ENCODE measurements at places on chromosomes 6 and 20.

GRCh38 chr6:9412951-9413559, 977.7 kb upstream of the SLC35B3 start:
- DNase-seq, result peak; percentile 24

GRCh38 chr20:9588706-9589105, 74.3 kb downstream of the LAMP5 start:
- DNase-seq, result no peak

DNA sequence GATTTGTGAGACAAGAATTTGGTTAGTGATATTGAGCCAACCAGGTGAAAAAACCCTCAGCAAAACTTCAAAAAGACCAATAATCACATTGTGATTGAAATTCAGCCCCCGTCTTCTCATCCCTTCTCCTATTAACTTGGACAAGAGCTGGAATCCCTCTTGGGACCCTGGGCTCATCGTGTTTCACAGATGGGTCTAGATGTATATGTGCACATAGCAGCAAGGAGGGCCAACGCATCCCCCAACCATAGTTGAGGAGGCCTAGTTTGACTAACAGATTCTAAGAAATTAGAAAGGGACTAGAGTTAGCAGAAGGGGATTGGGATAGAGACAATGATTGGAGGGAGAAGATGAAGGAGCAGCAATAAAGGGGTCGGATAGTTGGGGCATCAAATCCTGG, 19.8 kb upstream of the LRFN2 start:
- no peak for DNase-seq

GRCh38 chr20:49712646-49712995, 1.1 kb downstream of the B4GALT5 start:
- DNase-seq, result no peak

DNA sequence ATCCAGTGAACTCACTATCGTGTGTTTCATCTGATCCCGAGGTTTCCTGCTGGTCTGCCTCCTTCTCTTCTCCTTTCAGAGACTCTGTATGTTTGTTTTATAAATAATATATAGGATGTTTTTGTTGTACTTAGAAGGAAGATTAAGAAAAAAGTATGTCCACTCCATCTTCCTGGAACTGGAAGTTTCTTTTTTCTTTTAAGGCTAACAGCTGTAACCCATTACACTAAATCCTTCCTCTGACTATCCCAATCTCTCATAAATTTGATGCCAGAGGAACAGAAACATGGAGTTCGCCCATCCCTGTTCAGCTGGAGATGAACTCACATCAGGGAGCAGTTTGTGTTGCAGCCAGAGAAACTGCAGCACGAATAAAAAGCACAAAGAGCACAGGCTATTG, 20.7 kb downstream of the RIPK1 start:
- no peak for DNase-seq

GRCh38 chr6:166400181-166400580, 17.4 kb upstream of the MPC1 start:
- DNase-seq, result no peak

- DNase-seq, result peak; percentile 18
Measured at GRCh38 chr20:45095805-45096238, 5.1 kb downstream of the KCNS1 start.

DNA sequence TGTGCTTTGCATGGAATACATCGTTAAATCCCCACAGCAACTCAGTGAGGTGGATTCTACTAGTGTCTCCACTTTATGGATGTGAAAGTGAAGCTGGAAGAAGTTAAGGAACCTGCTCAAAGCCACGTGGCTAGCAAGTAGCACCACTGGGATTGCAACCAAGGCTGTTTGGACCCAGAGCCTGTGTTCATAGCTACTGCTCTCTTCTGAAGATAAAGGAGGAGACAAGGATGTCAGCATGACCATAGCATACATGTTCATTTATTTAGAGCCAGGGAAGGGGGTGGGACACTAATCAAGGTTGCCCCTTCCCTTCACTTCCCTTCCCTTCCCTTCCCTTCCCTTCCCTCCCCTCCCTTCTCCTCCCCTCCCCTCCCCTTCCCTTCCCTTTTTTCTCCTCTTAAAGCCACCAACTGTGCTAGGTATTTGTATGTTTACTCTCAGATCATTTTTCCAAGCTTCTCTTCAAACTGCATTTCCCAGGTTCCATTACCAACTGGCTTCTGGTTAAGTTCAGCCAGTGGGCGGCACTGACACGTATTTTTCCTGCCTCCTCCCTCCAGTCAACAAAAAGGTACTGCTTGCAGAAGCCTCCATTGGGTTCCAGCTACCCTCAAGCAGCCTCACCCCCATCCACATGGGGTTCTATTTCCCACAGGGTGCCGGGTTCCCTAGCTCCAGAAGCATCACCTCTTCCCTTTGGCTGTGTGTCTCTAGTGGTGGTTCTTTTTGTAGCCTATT, 134.9 kb downstream of the BCAS1 start:
- no peak for DNase-seq

DNA sequence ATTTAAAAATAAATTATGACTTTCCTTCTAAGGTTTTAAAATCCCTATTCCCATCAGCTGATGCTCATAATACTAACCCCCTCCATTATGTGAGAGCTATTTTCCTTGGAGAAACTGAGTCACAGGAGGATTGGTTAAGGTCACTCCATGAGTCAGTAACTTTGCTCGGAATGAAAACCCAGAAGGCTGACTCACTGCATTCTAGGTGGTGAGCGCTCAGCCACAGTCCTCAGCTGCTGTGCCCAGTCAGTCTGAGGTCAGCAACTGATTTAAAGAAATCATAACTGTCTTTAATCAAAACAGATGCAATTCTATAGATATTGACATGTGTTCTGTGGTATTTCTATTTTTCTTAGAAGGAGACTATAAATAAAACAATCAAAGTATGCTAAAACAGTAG, 359.2 kb downstream of the GJA1 start:
- DNase-seq, result no peak

- no peak for DNase-seq
Measured at GRCh38 chr20:56760610-56761009, 131.5 kb downstream of the TFAP2C start.

DNA sequence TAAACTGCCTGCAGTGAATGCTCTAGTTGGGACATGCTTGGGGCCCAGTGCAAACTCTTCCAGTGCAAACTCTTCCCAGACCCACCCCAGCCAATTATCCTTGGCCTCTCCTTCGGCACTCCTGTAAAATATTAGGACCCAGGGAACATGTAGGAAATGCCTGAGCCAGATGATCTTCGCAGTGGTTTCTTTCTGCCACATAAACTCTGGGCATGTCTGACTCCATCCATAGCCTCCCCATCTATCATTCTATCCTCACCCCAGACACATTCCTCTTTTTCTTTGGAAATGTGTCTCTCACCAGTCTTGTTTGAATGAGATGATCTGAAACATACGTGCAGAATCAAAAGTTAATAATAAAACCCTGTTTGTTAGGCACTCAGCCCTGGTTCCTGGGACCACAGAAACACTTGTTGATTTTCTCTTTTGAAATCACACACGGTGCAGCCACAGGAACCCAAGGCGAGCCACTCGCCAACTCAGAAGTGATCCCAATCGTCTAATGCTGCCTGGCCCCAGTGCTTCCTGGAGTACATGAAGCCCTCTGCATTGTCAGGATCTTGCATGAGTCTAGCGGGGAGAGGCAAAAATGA, 108.9 kb upstream of the CST7 start:
- DNase-seq, result no peak

DNA sequence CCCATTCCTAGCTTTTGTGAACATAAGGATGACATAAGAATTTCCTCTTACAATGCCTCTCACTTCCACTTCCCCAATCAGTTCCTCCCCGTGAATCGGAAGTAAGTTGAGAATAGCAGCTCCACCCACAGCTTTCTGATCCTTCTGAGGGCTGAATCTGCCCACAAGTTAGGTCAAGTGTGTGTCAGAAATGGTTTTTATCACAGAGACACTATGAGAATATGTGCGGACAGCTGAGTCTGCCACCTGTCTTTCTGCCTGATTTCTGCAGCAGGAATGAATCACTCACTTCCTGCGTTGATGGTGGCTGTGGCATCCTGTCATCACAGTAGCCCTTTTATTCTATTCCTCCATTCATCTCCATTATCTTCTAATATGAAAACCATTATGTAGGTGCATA, 70.2 kb downstream of the RIN2 start:
- no peak for DNase-seq

DNA sequence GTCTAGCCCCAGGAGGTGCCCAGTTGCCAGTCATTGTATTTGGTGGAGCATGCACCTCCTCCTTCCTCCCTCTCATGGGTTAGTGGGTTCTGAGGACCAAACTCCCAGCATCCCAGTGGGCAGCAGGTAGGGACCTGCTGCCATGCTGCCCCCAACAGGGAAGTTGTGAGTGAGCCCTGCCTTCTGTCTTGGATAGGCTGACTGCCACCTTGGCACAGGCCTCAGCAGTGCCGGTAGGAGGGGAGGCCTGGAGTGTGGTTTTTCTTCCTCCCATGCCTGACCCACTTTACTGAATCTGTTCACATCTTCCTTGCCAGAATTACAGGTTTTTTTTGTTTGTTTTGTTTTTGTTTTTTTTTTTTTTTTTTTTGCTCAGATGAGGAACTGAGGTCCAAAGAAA, 24.5 kb downstream of the PLCG1 start:
- no peak for DNase-seq

DNA sequence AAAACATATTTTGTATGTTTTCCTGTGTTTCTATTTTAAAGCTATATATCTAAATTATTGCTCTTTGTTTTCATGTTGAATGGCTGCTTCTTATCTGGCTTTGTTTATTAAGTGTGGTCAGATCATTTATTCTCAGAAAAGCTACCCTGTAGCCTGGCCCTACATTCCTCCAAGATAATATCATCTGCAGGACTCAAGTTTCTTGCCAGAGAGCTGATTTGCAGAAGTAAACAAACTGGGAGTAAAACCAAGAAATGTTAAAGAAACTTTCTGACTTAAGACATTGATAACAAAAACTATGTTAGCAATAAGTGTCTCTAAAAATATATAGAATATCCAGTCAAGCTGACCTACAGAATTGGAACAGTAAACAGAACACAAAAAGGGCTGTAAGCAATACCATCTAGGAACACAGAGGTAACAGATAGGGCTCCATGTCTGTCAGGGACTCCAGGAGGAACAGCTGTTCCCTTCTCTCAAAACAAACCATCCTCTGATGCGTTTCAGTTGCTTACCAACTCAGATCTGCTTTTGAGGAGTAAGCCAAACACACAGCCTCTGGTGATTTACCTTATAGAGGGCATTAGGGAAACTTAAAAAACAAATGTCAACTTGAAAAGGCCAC, 17.5 kb upstream of the CEP85L start:
- DNase-seq, result no peak

- no peak for DNase-seq
Measured at GRCh38 chr6:47086051-47086770, 44.1 kb upstream of the ADGRF1 start.

- DNase-seq, result no peak
Measured at GRCh38 chr6:145060714-145061113, 674.6 kb downstream of the EPM2A start.

GRCh38 chr6:16837217-16837972, 76.1 kb upstream of the ATXN1 start:
- DNase-seq, result no peak

- no peak for DNase-seq
Measured at GRCh38 chr6:2739335-2739734, 11.4 kb downstream of the MYLK4 start.

GRCh38 chr20:17494201-17494600, 37.0 kb downstream of the BFSP1 start:
- no peak for DNase-seq

GRCh38 chr20:61932199-61932592, 133.5 kb downstream of the TAF4 start:
- no peak for DNase-seq

- DNase-seq, result peak; percentile 7
Measured at GRCh38 chr6:170522565-170523183, 30.4 kb downstream of the PSMB1 start.
